ENCODE measurements at places on chromosomes 13 and 19.

GRCh38 chr13:102103469-102103868 lies 298.4 kb downstream of the FGF14 start:
- no peak for DNase-seq

- no peak for DNase-seq
Observed at GRCh38 chr13:45133396-45134118, 13.2 kb downstream of the GTF2F2 start.

- no peak for DNase-seq
Observed at GRCh38 chr19:34961775-34962686, 2.0 kb downstream of the ZNF792 start.

- no peak for DNase-seq
Observed at GRCh38 chr19:5424192-5424973, 30.8 kb upstream of the ZNRF4 start.

- DNase-seq = peak; percentile 46
Observed at GRCh38 chr19:4379383-4380253, 20.7 kb downstream of the SH3GL1 start.

DNA sequence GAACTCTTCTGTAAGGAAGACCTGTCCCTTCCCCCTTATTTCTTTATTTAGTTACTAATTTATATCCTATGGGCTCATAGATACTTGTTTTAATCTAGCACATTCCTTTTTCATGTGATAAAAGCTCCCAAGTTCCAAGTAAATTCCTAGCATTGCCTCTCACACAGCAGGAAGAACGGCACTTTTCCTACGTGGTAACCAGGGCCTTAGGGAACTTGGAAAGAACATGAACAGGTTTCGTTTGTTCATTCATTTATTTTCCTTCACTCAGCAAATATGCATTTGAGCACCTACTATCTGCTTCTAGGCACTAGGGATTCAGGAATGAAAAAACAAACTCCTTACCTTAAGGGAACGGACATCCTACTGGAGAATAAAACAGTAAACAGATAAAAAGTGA lies 125.1 kb downstream of the SIPA1L3 start:
- DNase-seq = no peak

GRCh38 chr13:105196052-105196451 lies 1339.4 kb downstream of the EFNB2 start:
- DNase-seq = no peak

- no peak for DNase-seq
Observed at GRCh38 chr19:16288544-16288943, 36.1 kb upstream of the KLF2 start.

DNA sequence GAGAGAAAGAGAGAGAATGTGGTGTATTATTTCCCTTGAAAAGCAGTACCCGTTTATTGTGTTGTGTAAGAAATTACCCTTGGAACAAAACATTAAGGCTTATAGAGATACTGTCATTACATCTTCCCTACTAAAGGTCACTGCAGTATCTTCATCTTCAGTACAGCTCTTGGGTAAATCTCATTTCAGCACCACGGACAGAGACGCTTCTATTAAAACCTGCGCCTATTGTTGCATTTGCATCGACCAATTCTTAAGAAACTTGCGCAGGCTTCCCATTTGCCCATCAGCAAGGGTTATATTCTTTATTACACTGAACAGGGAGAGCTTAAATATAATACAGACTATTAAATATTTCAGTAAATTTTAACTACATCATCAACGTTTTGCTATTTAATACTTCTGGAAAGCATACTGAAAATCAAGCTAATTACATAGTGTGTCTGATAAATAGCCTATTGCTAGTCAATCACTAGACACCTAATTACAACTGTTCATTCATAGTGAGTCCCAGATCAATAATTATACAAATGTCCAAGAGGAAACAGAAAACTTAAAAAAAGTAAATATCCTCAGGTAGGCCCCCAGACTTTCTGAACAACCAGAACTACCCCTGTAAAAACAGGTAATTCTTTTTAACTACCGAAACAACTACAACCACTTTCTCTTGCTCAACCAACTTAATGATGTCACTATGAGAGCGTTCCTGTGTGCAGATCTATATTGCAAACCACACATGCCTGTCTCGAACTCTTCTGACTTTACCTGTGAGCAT lies 350.6 kb downstream of the LIG4 start:
- no peak for DNase-seq
